ENCODE measurements at places on chromosomes 3 and 15.

DNA sequence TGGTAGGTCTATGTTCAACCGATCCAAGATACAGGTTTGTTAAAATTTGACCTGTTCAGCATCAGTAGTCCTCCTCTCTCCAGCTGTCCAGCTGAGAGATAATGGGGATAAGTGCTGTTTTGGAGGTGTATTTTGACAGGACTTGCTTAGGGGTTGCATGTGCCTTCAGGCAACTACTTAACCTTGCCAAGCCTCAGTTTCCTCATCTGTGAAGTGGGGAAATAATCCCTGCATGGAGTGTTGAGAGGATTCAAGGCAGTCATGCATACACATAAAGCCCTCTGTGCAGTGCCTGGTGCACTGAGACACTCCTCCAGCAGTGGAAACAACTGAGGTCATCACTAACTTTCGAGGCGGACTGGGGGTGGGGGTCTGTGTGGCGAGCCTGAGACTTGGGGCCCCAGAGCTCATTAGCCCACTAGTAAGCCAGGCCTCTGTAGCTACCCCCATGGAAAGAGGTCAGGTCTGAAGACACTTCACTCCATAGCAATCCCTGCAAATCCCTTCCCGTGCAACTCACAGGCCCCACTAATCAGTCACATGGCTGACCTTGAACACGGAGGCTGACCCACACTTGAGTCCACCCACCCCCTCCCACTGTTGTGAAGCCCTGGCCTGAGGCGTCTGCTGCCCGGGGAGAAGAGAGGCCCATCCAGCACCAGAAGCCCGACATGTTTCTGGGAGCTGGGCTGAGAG, 25.9 kb upstream of the SLC6A6 start:
- no peak for DNase-seq

DNA sequence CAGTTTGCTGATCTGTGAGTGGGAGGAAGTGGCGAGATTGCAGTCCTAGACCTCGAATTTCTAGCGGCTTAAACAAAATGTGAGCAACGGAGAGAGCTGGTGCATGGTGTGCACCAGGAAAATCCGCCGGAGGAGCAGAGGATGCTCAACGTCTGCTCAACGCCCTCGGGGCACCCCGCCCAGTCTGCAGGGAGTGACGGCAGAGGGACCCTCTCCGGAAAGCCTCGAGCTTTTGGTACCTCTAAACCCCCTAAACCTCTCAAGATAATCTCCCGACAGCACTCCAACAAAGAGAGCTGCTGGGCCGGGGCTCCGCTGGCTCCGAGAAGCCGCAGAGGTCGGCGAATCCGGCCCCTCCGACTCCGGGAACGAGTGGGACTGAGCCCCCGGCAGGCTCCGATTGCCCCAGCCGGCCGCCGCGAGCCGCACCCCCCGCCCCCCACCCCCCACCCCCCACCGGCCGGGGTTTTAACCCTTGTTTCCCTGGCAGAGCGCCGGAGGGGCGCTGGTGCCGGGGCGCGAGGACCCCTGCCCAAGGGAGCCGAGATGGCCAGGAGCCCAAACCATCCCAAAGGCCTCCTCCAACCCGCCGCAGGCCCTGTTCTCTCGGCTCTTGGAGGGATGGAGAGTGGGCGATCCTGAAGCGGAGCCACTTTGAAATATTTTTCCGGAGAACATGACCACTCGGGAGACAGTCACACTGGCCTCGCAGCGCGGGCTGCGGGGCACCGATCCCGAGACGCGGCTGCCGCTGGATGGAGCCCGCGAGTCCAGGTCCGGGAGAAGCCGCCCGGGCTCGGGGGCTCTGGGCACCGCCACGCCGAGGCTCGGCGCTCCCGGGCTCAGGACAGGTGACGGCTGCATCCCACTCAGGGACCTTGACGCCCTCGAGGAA, 1.5 kb downstream of the MEGF11 start:
- DNase-seq: peak; percentile 13

GRCh38 chr3:77526573-77527113, 486.7 kb downstream of the ROBO2 start:
- DNase-seq: no peak

DNA sequence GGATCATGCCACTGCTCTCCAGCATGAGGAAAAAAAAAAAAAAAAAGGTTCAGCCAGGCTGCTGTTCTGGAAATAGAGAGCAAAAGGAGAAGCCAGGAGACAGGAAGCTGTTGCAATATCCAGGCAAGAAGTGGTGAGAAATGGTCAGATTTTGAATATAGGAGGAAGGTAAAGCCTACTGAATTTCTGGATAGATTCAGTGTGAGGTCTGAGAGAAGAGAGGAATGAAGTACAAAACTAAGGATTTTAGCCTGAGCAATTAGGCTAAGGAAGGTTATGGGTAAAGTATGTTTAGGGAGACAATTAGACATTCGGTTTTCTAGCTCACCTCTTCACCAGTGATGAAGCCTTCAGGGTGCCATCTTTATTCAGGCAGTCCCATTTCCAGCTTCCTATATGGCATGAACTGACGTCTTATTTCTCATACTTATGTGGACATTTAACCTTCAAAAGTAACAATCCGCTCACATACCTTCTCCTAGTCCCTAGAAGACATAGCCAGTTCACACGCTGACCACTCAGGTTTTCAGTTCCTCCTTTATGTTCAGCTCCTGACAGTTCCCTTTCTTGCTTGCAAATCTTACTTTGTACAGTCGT, 57.2 kb downstream of the KIF9 start:
- no peak for DNase-seq
